ENCODE measurements at places on chromosomes 5 and 9.

GRCh38 chr5:179699616-179700237, 960 bp downstream of the CANX start:
- DNase-seq = no peak

- no peak for DNase-seq
Observed at GRCh38 chr5:59020611-59021285, 437.9 kb downstream of the RAB3C start.

DNA sequence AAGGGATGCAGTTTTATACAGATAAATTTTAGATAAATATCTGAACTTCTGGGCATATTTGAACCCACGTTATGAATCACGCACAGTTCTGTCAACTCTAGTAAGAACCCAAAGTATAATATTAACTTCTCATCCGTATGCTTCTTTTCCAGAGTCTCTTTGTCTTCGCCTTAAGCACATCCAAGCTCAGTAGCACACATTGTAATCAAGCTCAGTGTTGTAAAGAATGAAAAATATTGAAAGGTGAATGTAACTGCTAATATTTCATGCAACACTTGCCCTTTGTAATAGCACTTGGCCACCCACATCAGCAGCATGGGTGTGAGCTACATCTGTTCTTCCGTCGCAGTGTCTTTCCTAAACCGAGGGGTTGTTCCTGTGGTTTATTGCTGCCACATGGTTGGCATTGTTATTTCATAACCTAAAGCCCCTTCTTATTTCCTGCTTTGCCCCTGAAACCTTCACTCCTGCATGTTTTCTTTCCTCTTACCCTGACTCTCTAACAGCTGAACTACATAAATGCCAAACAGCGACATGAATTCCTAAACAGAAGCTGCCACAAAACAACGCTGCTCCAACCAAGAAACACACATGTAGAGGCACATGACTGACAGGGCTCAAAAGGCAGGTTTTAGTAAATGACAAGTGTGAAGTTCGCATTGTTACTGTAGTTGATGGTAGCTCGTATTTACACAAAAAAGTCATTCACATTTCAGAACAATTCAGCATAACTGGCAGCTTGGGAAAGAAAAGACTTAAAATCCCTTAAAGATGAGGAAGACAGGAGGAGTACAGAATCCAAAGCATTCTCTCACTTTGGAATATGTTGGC, 190.1 kb upstream of the MEF2C start:
- no peak for DNase-seq

DNA sequence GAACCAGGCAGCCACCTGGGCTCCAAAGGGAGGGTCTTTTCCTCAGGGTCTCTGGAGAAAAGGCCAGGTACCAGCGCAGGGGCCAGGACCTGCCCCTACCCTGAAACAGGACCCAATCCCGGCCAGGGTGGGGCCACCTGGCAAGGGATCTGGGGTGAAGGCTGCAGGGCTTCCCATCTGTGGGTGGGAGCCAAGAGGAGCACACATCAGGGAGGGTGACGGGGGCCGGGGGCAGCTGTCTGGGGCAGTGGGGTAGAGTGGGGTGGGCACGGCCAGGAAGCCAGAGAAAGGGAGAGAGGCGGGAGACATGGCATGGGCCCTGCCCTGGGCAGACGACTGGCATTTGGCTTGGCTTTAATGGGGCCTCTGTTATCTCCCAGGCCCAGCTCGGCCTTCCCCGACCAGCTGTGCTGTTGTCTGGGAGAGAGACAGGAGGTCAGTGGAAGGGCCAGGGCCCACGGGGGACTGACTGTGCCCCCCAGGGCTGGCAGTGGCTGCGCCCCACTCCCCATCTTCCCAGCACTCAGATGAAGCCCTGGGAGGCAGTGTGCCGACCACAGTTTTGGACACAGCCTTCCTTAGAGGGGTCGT, 57.2 kb upstream of the RNF130 start:
- DNase-seq = no peak

DNA sequence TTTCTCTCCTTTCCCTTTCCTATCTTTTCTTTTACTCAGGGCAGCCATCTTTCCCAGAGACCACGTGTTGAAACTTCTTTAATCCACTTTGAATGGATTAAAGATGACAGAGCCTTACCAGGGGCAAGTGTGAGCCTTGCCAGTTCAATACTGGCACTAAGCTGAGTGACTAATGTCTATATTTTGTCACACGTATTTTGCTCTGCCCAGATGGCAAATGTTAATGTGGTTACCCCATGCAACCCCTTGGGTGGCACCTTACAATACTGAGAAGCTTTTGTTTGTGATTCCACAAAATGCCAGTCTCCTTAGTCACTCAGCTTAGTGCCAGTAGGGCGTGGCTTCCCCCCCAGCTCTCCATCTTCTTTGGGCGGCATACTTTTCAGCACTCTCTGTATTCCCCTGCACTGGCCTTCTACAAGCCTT, 24.8 kb downstream of the ANXA1 start:
- no peak for DNase-seq

DNA sequence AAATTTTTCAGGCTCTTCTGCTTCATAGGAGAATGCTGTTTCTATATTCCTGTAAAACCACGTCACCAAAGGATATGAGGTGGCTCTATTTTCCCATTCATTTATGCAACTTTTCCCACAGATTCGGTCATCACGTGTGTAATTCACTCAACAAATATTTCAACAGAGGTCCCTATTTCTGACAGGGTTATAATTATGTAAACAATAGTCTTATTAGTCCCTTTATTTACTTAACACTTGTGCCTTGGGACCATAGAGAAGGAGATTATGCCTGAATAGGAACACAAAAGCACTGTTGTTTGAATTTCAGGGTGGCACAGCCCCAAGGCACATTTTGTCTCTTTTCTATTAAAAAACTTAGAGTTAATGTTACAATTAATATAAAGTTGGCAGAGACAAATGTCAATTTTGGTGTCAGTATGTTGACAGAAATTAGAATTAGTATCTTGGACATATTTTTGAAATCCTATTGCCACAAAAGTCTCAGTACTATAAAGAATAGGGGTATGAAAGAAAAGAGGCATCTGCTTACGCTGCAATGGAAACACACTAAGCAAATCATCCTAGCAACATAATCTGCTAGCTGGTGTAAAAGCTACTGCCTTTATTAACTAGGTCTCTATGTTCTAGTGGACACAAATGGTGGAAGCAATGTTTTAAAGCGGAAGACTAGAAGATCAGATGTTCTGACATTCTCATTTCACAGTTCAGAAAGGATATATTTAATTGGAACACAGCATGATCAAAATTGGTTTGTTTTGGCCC, 229.1 kb upstream of the TBCA start:
- no peak for DNase-seq

DNA sequence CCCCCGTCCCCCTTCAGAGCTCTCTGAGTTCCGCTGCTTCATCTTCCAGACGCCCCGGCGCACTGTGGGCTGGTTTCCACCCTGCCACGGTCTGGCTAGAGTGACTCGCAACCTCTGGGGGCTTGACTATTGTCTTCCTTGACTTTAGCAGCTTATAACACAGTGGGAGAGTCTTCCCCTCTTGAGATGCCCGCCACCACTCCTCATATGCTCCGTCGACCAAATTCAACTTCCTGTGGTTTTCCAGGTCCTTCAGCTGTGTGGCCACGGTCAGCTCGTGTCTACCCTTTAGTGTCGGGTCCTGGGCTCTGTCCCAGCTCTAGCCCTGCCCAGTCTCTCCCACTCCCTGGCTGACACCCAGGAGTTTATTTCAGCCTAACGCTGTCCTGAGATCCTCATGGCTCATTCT, 28.2 kb upstream of the NCS1 start:
- no peak for DNase-seq

DNA sequence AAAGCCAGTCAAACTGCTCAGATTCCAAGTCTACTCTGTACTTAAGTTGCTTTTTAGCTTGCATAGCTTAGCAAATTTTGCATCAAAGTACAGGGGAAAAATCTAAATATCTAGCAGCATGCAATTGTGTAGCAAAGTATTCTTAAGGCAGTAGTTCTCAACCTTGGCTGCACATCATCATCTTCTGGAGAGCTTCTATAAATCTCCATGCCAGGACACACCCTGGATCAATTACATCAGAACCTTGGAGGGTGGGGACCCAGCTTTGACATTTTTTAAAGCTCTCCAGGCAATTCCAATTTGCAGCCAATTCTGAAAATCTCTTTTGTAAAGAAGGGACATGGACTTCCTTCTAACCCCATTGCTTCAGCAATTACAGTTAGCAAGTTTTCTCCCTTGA, 187.5 kb downstream of the SNCAIP start:
- no peak for DNase-seq

- no peak for DNase-seq
Observed at GRCh38 chr5:57432876-57433275, 49.7 kb downstream of the ACTBL2 start.

- no peak for DNase-seq
Observed at GRCh38 chr5:171129308-171129707, 179.7 kb upstream of the TLX3 start.

DNA sequence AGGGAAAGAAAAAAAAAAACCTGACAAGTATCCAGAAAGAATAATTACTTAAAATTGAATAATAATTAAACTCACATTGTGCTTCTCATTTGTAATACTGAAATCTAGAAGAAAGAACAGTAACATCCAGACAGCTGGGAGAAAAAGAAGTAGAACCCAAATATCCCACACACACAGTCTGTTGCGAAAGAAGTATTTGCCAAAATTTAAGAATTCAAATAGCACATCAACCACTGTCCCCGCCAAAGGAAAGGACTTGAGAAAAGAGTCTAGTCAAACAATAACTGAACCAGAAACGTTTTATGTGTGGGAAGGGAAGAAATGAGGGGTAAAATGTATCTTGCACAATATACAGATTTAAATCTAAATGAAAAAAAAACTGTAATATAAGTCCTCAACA, 202.8 kb downstream of the MLLT3 start:
- no peak for DNase-seq

GRCh38 chr5:79193643-79194042, 42.3 kb upstream of the JMY start:
- DNase-seq = no peak

DNA sequence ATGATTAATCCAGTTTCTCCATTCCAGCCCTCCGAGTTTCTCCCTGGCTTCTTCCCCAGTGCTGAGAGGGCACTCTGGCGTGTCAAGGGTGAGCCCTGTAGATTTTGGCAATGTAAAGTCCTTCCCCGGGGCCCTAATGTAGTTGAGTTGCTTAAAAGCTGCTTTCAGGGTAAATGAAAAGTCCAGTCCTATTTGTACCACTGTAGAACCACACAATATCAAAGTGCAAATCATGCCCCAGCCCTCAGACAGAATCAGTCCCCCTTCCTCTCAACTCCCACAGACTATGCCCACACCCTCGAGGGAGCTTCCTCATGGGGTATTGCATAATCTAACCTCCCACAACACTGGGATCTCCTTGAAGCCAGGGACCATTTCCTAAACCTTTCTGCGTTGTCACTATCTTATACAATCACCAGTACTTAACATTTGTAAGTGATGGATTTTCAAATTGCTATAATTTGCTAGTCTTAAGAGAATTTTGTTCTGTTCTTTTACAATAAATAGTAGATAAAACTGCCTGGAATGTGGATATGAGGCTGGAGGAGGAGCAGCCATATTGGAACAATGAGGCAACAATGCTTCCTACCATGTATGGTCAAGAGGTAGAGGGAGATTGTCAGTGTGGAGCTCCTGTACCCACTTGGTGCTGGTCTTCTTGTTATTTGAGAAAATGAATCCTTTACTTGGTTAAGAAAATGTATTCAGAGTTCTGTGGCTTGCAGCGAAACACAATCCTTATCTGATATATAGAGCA, 34.4 kb downstream of the ZNF366 start:
- DNase-seq = no peak

Measured in NCI-H510A (cell line).